ENCODE measurements at places on chromosomes 7 and 10. TPM values are rescaled to one million over a fixed set of nuclear protein-coding genes. Genes with fewer than 3 reads are reported as not detected.

GRCh38 chr7:145696071-145696470, 420.5 kb upstream of the CNTNAP2 start:
- no peak for DNase-seq

- DNase-seq: no peak
Observed at GRCh38 chr7:131007439-131008330, 273.7 kb upstream of the KLF14 start.

- no peak for DNase-seq
Observed at GRCh38 chr10:127886371-127887051, 6.2 kb downstream of the CLRN3 start.

- DNase-seq: no peak
Observed at GRCh38 chr10:101221963-101222531, 7.2 kb downstream of the LBX1 start.

DNA sequence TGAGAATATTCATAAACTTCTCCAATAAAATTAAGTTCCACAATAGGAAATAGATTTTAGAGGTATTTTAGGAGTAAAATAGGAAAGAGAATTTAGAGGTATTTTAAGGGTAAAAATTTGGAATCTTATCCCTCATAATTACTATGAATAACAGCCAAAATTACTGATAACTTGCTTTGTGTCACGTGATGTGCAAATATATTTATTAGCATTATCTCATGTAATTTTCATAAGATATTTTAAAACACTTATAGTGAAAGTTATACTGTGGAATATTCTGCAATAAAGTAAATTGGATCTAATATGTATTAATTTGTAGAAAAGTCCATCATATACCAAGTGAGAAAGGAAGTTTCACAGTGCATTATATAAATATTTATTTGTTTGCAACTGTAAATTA, 64.2 kb upstream of the VWDE start:
- no peak for DNase-seq

The BLNK gene
- not detected for polyA plus RNA-seq

The NACAD gene
- 0.36 TPM for polyA plus RNA-seq

The MSMB gene
- polyA plus RNA-seq: not detected

The GATA3 gene
- polyA plus RNA-seq: 0.09 TPM
